Glutamatergic neuron (in vitro differentiated cells): ENCODE measurements at places on chromosomes 1 and 21. TPM values are rescaled to one million over a fixed set of nuclear protein-coding genes. Genes with fewer than 3 reads are reported as not detected.
A peak's percentile ranks its signal among the peaks of the same experiment; 100 is the strongest.

Gene SYCP1
- not detected for total RNA-seq

Gene HPCA
- total RNA-seq: 156 TPM

Gene PRR9
- total RNA-seq: not detected

Gene OR6K6
- not detected for total RNA-seq

Gene A3GALT2
- 0.71 TPM for total RNA-seq

DNA sequence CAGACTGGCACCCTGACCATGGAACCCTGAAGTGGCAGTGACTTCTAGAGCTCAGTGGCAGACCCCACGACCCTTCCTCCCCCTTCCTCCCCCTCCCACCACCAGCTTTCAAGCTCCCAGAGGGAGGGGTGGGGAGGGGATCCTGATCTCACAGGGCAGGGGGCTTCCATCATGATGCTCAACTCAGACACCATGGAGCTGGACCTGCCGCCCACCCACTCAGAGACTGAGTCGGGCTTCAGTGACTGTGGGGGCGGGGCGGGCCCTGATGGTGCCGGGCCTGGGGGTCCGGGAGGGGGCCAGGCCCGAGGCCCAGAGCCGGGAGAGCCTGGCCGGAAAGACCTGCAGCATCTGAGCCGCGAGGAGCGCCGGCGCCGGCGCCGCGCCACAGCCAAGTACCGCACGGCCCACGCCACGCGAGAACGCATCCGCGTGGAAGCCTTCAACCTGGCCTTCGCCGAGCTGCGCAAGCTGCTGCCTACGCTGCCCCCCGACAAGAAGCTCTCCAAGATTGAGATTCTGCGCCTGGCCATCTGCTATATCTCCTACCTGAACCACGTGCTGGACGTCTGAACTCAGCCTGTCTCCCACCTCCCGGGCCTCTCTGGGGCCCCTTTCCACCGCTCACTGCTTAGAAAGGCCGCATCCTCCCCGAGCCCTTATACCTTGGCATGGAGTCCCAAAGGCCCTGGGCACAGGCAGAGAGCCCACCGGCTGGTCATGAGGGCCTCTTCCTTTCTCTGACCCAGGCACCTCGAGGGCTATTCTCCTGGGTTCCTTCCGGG, 3.9 kb downstream of the NHLH1 start:
- peaks cover 40% of the 10 kb centered on the region for H3K4me1 ChIP-seq
- peak overlapping the region; percentile 97 for H3K4me3 ChIP-seq
- peaks cover 21% of the 10 kb centered on the region for H3K36me3 ChIP-seq
- peak; percentile 54 for DNase-seq
- peak overlapping the region; percentile 100 for H3K27ac ChIP-seq

DNA sequence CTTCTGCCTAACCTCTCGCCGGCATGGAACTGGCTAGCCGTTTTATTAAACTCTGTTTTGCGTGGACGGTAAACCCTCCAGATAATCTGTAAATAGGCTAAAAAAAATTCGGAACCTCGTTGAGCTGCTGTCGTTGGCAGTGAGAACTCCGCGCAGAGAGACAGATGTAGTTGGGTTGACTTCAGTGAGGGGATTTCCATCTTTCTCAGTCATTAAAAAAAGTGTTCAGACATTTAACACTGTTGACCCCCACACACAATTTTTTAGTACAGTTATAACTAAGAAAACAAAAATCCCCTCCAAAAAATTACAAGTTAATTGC, 464 bp downstream of the PARK7 start:
- peak overlapping the region; percentile 97 for H3K4me3 ChIP-seq
- peak overlapping the region; percentile 90 for H3K27ac ChIP-seq
- peaks cover 10% of the 10 kb centered on the region for H3K4me1 ChIP-seq
- peaks cover 3% of the 10 kb centered on the region for H3K36me3 ChIP-seq
- no peak for DNase-seq

- peaks cover 12% of the 10 kb centered on the region for H3K27me3 ChIP-seq
- peaks cover 6% of the 10 kb centered on the region for H3K36me3 ChIP-seq
- H3K27ac ChIP-seq: no peak within 1 kb of the TSS
- peaks cover 6% of the 10 kb centered on the region for H3K4me1 ChIP-seq
- DNase-seq: peak; percentile 31
- peak within 1 kb of the TSS; percentile 78 for H3K4me3 ChIP-seq
These were observed at the start of gene L1TD1 for GRCh38 chr1:62194651-62195544. Gene L1TD1 (plus strand): TSS chr1:62194849. CDS start chr1:62206629, 11,780 bp downstream.

DNA sequence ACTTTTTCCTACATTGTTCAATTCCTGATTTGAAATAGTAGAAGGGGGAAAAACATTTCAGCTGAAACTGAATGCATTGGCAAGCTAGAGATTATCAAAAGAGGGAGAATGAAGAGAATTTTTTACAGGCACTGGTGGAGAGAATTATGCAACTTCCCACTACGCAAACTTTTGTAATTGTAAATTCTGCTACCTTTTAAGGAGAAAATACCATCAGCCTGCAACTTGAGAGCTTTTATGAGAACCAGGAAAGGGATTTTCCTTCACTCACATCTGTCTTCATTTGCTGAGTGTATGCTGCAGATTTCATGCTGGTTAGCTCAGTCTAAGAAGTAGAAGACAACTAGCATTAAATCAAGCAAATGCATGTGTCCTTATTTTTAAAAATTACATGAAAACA, 43.7 kb downstream of the ADAMTS1 start:
- no peak overlapping the region for H3K4me3 ChIP-seq
- H3K4me1 ChIP-seq: no peaks in the 10 kb centered on the region
- H3K27me3 ChIP-seq: no peaks in the 10 kb centered on the region
- no peaks in the 10 kb centered on the region for H3K36me3 ChIP-seq
- DNase-seq: no peak

- peaks cover 2% of the 10 kb centered on the region for H3K4me1 ChIP-seq
- no peaks in the 10 kb centered on the region for H3K36me3 ChIP-seq
- DNase-seq: no peak
- H3K27ac ChIP-seq: no peak overlapping the region
- no peaks in the 10 kb centered on the region for H3K27me3 ChIP-seq
These were observed 358.9 kb upstream of the SGIP1 start for GRCh38 chr1:66175098-66175497.

DNA sequence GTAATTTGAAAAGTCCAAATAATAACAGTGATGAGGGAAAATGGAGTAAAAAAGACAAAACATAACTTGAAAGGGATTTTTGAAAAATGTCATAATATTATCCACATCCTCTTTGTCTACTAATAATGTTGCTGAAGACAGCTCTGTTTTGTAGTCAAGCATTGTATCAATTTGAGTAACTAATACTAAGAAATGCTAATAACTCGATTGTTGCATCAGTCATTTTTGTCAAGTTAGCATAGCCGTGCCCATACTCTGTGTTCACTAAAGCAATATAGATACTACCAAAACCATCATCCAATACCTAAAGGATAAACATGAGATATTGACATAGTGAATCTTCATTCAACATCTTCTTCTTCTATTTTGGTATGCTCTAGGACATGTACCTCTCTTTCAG, 17.3 kb downstream of the PDC start:
- DNase-seq: no peak
- H3K36me3 ChIP-seq: no peaks in the 10 kb centered on the region
- no peaks in the 10 kb centered on the region for H3K27me3 ChIP-seq
- H3K4me3 ChIP-seq: no peak overlapping the region

- no peak for DNase-seq
- H3K27me3 ChIP-seq: peaks cover 11% of the 10 kb centered on the region
- peaks cover 4% of the 10 kb centered on the region for H3K4me1 ChIP-seq
- no peak overlapping the region for H3K4me3 ChIP-seq
- H3K36me3 ChIP-seq: no peaks in the 10 kb centered on the region
These were observed 203.6 kb downstream of the TRABD2B start for GRCh38 chr1:47793563-47793962.
